Breast epithelium (tissue), 4 donors: ENCODE measurements at places on chromosomes 12 and 14. TPM values are rescaled to one million over a fixed set of nuclear protein-coding genes. Genes with fewer than 3 reads are reported as not detected.

GRCh38 chr14:51653775-51654532, 2.2 kb downstream of the FRMD6 start:
- no peak for DNase-seq

DNA sequence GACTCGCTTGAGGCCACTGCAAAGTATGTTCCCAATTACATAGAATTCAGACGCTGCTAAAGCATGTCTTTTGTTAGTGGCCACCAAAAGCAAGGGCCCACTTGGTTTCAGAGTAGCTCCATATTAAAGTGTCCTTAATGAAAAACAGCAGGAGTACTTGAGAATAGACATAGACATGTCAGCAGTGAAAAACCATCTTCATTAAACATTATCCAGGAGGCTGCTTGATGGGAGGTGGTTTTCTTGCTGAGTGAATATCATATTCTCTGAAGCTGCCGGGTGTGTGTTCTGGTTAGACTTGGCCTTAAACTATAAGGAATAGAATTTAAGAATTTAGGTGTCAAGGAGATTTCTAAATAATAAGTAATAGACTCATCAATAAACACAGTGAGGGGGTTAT, 79.5 kb upstream of the CCDC198 start:
- DNase-seq: no peak

GRCh38 chr12:81255947-81256346, 178.1 kb downstream of the ACSS3 start:
- DNase-seq: no peak

GRCh38 chr12:65741656-65742017, 82.6 kb upstream of the HMGA2 start:
- no peak for DNase-seq

DNA sequence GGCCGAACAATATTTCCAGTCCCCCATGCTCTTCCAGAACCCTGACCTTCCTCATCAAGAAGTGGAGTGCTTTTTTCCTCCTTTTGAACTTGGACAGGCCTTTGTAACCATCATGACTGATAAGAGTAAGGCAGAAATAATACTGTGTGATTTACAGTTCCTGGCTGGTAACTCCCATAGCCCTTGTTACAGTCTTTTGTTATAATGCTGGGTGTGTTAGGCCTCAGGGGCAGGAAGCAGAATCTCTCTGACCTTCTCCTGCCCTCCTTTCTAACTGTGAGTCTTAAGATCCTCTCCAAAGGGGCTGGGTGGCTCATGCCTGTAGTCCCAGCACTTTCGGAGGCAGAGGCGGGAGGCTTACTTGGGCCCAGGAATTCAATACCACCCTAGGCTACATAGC, 59.5 kb downstream of the BCAT1 start:
- no peak for DNase-seq

- peak; percentile 86 for DNase-seq
Measured at GRCh38 chr12:107320033-107320928, 226.9 kb upstream of the CRY1 start.

DNA sequence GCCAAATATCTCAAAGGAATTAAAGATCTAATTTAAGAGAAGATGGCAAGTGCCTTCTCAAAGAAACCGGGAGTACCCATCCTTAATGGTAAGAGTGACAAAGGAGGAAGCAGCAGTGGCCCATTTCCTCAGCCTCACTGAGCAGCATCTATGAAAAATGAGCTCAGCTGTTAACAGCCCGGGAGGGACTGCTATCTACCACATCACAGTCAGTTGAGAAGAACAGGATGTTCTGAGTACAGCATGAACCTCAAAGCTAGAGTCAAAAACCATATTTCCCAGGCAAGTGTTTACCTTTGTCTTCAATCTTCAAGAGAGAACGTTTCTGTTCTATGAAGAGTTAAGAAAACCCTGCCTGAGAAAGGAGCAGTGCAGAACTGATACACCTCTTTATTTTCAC, 115.0 kb downstream of the BTG1 start:
- DNase-seq: peak; percentile 45

DNA sequence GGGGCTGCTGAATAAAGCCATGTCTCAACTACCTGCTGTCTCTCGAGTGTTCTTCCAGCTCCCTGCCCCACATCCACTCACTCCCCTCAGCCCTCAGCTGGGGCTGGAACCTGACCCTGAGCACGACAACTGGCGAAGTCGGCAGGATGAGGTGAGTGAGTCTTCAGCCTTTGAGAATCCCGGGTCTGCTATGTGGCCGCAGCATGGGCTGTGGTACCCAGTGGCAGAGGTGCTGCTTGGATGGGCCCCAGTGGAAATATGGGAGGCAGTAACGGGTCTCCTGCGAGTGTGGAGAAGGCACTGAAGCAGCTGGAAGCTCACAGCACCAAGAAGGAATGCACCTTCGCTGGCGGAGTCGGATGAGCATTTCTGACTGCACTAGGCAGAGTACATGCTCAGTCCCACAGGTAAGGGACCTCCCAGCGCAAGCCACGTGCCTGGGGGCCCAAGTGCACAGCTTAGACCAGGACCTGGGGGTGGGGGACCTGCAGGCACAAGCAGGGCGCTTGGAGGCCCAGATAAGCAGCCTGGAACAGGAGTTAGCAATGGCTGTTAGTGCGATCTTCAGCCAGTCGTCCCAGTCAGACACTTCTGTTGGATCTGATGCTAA, 95.5 kb upstream of the TMPO start:
- DNase-seq: no peak

GRCh38 chr14:72516936-72517700, 376.8 kb downstream of the DPF3 start:
- peak; percentile 63 for DNase-seq

- DNase-seq: no peak
Measured at GRCh38 chr12:25681580-25681979, 128.5 kb upstream of the LMNTD1 start.

DNA sequence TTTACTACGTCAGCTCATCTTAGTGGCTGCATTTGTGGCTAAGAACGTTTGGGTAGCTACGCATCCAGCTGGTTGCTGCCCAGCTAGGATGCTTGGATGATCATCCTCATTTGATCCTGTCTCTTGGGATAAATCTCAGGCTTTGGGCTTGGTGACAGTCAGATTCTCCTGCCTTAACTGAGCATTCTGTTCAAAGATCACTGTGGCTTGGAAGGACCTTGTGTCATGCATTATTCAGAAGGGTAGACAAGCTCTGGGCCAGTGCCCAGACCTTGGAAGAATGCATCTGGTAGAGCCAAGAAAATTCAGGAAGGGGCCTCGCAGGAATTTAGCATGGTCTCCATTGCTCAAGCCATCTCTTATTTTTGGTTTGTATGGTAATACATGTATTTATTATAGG, 188.4 kb downstream of the NRXN3 start:
- no peak for DNase-seq

GRCh38 chr12:117025481-117026151, 73.6 kb downstream of the TESC start:
- no peak for DNase-seq

GRCh38 chr12:122094735-122095631, 16.4 kb downstream of the MLXIP start:
- no peak for DNase-seq

Gene FAM186B
- 0.59 TPM for total RNA-seq

Gene HOXC11
- total RNA-seq: not detected

Gene ASB2
- total RNA-seq: not detected

Gene RPS6KA5
- total RNA-seq: 11.8 TPM

Gene SPATA7
- total RNA-seq: 40.7 TPM

Gene STAC3
- total RNA-seq: 0.98 TPM

Gene DIO3
- total RNA-seq: 1.6 TPM

Gene TAC3
- not detected for total RNA-seq
